ENCODE measurements at places on chromosomes 16 and 17.
A peak's percentile ranks its signal among the peaks of the same experiment; 100 is the strongest.

GRCh38 chr17:69423450-69423849, 9.0 kb downstream of the MAP2K6 start:
- no peak for DNase-seq

DNA sequence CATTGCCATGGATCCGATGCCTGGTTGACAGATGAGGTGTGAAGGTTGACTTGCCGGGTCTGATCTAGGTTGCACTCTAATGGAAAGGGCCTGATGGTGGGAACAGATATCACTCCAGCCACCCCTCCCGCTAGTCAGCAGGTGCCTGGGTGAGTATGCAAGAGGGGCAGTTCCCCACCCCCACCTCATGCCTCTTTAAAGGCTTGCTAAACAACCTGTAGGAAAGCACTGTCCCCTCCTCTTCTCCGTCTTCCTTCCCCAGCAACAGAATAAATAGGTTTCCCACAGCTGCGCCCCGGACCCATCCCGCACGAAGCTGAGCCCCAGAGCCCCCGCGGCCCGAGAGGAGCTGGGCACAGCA, 746 bp upstream of the TMEM132E start:
- DNase-seq: no peak

GRCh38 chr16:23691483-23692189, 12.9 kb downstream of the PLK1 start:
- DNase-seq: no peak

- DNase-seq: no peak
These were observed 46.1 kb upstream of the NKD1 start for GRCh38 chr16:50501986-50502615.

- DNase-seq: peak; percentile 92
These were observed 5.8 kb upstream of the C17orf99 start for GRCh38 chr17:78140169-78141051.

DNA sequence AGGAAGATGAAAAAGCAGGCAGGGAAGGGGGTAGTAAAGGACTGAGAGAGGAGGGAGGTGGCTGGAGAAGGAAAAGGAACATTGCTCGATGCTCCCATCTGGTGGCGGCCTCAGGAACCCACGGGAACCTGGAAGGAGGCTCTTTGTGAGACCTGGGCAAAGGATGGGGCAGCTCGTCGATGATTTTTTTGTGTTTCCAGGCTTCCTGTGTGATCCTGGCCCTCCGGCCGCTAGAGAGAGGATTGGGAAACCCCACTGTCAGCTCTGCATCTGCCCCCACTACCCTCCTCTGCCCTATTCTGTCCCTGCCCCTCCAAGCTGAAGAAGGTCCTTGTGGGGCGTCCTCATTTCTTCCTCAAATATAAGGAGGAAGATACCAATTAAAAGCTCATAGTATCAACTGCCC, 6.6 kb downstream of the WFIKKN2 start:
- peak; percentile 77 for DNase-seq
